ENCODE measurements at places on chromosomes 4 and X.

GRCh38 chr4:104616401-104616820 is 121.7 kb upstream of the CXXC4 start:
- no peak for DNase-seq

DNA sequence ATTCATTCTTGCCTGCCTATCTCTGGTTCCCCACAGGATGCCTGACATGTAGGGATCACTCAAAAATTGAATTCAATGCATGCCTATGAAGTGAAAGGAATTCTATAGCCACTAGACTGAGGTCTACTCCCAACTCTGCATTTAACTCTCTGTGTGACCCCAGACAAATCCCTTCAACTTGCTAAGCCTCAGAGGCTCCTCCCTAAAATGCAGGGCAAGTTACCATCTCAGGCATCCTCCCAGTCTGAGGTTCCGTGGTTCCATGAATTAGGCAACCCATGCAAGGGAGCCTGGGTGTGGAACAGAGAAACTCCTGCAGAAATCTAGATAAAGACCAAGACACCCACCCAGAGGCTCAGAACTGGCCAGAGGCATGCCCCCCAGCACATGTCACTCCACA is 6.6 kb downstream of the SRPX start:
- DNase-seq: no peak

GRCh38 chr4:139131209-139131870 is 45.7 kb downstream of the ELF2 start:
- DNase-seq: no peak

DNA sequence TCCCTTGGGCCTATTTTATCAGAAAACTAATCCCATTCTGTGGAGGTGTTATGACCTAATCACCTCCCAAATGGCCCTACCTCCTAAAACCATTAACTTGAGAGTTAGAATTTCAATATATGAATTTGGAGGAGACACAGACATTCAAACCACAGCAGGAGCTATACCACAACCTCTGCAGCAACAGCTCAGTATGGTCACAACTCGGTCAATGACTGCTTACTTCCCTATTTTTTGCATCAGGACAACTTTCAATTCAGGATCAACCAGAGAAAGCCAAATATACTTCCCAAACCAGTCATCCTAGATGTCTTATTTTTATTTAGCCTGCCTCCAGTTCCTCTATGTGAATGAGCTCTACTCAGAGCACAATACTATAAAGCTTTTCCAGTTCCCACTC is 11.3 kb upstream of the SMARCA5 start:
- no peak for DNase-seq

- DNase-seq: no peak
Observed at GRCh38 chrX:118484216-118484903, 11.3 kb upstream of the DOCK11 start.

DNA sequence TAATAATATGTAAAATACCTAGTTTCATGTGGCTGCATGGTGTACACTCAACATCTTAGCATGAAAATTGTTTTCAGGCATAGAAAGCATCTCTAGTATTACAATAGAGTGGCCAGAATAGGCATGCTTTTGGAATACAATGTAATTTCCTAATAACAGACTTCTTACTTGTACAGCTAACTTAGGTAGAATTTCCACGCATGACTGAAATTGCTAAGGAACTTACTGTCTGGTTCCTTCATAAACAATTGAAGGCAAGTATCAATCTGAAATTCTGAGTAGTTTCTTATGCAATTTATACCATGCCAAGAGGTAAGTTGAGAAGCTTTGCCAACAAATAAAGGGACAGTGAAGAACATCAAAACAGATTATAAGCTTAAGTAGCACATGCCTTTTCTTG is 26.7 kb downstream of the SULT1E1 start:
- DNase-seq: no peak

DNA sequence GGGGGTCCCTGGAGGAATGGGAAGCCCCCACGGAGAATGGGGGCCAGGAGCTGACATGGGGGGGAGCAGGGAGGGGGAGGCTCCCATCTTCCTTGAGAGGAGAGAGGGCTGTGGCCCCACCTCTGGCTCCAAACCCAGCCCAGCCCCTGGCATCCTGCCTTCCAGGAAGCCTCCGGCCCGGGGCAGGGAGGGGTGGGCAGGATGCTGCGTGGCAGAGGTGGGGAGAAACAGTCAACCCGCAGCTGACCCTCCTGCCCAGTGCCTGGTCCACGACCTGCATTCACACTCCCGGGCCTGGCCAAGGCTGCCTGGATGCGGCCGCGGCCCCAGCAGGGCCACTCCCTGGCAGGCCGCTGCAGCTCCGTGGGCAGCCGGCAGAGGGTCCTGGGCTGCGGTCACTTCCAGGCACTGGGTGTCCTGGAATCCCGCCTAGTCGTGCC is 39.0 kb downstream of the CPLX1 start:
- no peak for DNase-seq
